Stimulated activated CD8-positive, alpha-beta memory T cell treated with anti-CD3 and anti-CD28 coated beads, Interleukin-12 subunit alpha, Interleukin-12 subunit beta, amount 100 ng/mL, for 4 hours (primary cell): ENCODE measurements at places on chromosomes 16 and 17.

GRCh38 chr17:74742153-74742515 lies 5.1 kb downstream of the RAB37 start:
- no peak for DNase-seq

DNA sequence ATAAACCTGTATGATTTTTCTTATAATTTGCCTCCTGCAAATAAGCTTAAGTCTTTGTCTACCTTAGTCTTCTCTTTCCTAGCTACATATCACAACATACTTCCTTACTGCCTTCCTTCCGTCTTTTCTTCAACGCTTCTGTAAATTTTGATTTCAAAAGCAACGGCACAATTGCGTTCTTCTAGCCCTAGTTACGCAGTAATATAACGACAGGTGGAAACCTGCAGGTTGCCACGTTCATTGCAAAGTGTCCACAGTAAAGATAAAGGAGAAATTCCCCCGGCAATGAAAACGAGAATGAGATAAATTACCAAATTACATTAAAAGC lies 546 bp upstream of the PSMD7 start:
- DNase-seq: no peak

DNA sequence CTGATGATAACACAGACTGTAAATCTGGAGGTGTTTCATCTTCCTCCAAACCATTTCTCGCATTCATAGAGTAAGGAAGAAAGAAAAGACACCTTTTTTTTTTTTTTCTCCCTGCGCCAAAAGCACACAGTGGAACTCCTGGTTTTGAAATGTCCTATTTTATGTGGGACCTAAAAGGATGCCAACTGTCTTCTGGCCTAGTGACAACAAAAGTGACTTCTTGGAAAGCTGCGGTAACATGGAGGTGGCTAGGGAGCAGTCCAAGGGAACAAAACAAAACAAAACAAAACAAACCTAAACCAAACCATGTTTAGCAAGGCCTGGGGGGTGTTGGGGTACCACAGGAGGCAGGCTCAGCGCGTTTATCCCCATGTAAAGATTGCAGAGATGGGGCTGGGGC lies 174.8 kb downstream of the XYLT1 start:
- DNase-seq: no peak

GRCh38 chr17:29582254-29582765 lies 7.1 kb downstream of the GIT1 start:
- no peak for DNase-seq

DNA sequence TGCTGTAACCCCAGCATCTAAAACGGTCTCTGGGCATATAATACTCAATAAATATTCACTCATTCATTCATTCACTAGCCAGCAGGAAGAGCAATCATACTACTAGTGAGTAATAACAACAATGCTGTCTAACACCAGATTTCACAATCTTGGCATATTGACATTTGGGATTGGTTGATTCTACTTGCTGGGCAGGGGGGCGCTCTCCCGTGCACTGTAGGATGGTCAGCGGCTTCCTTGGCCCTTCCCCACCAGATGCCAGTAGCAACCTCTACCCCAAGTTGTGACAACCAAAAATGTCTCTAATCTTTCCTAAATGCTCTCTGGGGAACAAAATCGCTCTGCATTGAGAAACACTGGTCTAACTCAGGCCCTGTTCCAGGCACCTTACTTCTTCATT lies 20.7 kb downstream of the WFDC1 start:
- no peak for DNase-seq

- DNase-seq: no peak
Observed at GRCh38 chr16:48393485-48394354, 8.5 kb upstream of the SIAH1 start.

GRCh38 chr17:42751628-42752027 lies 6.8 kb upstream of the EZH1 start:
- DNase-seq: no peak

DNA sequence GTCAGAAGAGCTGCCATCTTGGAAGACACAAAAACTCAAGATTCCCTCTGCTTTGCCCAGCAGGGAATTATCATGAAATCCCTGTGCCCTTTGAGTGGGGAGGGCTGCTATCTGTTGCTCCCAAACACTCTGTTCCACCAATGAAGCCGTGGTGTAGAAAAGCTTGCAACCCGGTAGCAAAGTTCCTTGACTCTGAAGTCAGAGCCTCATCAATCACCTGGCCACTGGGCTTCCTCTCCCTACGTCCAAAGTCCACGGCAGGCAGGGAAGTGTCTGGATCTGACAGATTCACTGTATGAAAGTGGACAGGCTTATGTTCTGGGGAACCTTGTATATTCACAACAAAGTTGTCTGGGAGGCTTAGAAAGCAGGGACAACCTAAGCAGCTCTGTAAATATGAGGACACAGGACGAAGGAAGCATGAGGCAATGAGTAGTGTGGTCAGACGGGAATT lies 343.3 kb downstream of the SLC39A11 start:
- no peak for DNase-seq

GRCh38 chr17:42252597-42253550 lies 23.3 kb downstream of the STAT5B start:
- no peak for DNase-seq
